ENCODE measurements at places on chromosomes 12 and 14.
A peak's percentile ranks its signal among the peaks of the same experiment; 100 is the strongest.

GRCh38 chr14:40119765-40120164 is 687.5 kb upstream of the FBXO33 start:
- no peak for DNase-seq

GRCh38 chr12:105713606-105714305 is 383.3 kb downstream of the C12orf75 start:
- no peak for DNase-seq

DNA sequence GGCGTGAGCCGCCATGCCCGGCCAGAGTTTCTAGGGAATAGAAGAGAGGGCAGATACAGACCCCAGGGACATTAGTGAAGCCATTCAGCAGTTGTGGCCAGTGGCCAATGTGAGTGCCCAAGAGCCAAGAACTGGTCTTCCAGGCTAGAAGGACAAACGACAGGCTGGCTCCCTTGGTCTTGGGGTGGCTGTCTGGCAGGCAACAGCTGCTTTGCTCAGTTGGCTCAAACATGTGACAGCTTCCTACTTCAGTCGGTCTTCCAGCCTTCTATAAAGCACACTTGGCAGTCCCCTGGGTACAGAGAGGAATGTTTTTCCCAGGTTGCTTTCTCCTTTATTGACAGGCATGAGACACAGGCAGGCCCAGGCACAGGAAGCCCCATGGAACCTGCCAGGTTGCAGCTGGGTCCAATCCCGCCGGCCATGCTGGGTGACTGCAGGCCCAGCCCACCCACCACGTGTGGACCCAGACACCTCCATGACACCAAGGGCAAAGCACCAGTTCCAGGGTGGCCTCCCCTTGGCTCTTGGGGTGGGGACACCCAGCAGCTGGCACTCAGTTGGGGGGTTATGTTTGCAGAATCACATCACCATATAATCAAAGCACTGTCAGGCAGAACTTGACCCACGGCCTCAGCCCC is 15.4 kb downstream of the CHGA start:
- no peak for DNase-seq

GRCh38 chr14:105064721-105065143 is 498 bp downstream of the GPR132 start:
- peak; percentile 87 for DNase-seq

GRCh38 chr12:4108803-4109345 is 164.7 kb upstream of the CCND2 start:
- no peak for DNase-seq

- DNase-seq = no peak
Observed at GRCh38 chr14:51597261-51598001, 54.3 kb upstream of the FRMD6 start.

DNA sequence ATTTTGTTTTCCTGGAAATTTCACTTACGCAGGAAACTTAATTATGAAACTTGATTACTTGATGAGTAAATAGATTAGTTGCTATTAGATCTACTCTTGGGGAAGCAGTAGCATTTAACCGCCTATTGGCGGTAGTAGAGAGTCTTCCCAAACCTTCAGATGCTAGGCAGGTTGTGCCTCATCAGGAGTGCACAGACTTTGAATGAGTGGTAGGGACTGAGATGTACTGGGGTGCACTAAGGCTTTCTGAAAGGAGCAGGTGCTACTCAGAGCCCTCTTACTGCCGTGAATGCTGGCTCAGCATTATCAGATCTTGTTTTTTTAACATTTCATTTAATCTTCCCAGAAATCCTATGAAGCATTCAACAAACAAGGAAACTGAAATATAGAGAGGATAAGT is 7.7 kb downstream of the GATC start:
- DNase-seq = no peak

DNA sequence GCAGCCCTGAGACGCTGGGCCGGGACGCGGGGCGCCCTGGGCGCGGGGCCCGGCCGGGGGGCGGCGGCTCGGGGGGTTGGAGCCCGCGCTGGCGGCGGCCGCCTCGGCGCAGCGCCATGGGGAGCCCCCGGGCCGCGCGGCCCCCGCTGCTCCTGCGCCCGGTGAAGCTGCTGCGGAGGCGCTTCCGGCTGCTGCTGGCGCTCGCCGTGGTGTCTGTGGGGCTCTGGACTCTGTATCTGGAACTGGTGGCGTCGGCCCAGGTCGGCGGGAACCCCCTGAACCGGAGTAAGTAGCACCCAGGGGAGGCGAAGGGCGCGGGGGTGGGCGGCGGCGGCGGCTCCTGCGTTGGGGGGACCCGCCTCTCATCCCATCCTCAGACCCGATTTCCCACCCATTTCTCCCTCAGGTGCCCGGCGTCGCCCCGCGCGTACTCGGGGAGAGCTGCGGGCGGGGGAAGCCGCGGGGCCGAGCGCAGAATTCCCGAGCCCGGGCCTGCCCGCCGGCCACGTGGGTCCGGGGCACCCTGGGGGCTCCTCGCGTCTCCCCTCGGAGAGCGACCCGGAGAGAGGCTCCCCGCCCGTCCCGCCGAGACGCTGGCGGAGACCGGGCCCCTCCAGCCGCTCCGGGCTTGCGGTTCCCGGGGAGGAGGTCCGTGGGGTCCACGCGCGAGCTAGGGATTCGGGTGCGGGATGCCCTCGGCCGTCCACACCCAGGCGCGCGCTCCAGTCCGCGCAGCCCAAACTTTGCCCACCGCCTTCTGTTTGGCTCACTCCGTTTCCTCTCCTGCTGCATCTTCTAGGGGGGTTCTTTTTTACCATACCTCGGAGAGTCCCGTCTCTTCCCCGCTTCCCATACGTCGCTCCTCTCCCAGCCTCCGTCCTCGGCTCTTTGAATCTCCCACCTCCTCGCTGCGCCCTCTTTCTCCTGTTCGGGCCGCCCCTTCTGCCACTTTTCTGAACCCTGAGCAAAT is 807 bp downstream of the B4GALNT3 start:
- DNase-seq = no peak

DNA sequence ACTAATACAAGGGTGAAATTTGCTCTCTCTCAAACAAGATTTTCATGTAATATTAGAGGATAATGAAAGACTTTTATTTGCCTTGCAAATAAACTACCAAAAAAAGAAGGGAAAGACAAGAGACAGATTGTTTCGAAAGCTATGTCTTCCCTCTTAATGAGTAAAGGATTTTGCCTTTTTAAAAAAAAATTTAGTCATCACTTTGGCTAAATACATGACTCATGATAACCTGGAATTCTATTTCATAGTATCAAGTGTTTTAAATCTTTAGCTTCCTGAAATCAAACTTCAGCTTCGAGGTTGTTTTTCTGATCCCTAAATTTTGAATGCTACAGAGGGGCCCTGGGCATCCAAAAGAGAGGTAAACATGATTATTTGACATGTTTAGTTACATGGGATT is 144.4 kb downstream of the CCDC59 start:
- no peak for DNase-seq

GRCh38 chr12:72777806-72778205 is 505.6 kb downstream of the TRHDE start:
- no peak for DNase-seq

DNA sequence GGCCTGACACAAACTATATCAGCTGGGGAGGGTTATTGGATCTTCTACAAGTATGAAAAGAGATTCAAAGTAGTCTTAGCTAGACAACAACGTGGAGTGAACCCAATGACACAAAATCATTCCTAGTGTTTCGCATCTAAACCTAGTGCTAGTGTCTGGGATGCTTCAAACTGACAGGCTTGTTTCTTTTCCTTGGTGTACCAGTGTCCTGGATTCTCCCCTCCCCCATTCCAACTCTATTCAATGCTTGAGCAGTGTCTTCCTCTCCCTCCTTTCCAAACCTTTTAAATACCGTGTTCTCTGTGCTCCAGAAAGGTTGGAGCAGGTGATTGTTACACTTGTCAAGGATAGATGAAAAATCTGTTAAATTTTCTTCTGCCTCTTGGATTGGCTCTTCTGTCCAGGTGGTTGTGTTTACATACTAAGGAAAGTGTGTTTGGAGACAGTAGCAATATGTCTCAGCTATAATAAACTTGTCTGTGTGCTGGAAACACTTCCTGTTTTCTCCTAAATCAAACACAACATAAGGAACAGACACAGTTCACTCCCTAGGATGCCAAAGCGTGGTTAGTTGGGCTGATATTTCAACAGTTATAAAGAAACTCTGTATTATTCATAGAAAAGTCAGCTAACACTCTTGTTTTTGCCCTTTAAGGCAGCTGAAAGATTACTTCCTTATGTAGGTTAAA is 14.4 kb upstream of the GUCY2C start:
- DNase-seq = no peak

- no peak for DNase-seq
Observed at GRCh38 chr12:70427611-70428010, 61.5 kb downstream of the KCNMB4 start.

DNA sequence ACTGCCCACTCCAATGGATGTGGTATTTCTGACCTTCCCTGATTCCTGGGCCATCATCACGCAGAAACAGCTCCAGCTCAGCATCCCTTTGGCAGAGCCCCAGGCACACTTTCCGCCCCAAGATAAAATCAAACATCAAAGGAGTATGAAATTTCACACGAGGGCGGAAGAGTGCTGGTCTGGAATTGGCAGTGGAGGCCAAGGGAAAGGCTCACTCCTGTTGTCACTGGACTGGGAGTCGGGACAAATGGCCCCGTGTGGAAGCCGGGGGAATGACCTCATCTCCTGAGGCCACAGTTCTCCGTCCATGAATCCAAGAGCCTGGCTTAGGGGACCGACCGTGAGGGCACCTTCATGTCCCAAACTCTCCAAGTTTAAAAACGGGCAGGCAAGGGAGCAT is 40.9 kb downstream of the FZD10 start:
- no peak for DNase-seq
